ENCODE measurements at places on chromosomes 16 and 17.

- DNase-seq: no peak
Observed at GRCh38 chr17:72266112-72266775, 145.4 kb downstream of the SOX9 start.

- DNase-seq: no peak
Observed at GRCh38 chr17:31448467-31449077, 57.1 kb downstream of the RAB11FIP4 start.

- no peak for DNase-seq
Observed at GRCh38 chr16:85675251-85675874, 13.4 kb downstream of the GINS2 start.

- no peak for DNase-seq
Observed at GRCh38 chr17:37327341-37328090, 48.3 kb upstream of the C17orf78 start.

DNA sequence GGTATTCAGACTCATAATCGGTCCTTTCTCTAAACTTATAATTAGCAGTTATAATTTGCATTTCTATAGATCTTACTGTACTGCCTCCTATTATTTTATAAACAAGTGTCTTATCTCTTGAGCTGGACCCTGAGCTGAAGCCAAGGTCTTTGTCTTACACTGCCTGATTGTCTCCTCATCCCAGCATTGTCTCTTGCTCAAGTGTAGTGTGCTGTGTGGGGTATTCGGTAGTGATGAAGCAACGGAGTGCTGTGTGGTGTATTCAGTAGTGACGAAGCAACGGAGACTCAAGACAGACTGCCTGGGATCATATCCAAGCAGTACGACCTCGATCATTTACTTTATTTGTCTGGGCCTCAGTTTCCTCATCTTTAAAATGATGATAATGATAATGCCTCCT lies 69.3 kb downstream of the COX10 start:
- no peak for DNase-seq

DNA sequence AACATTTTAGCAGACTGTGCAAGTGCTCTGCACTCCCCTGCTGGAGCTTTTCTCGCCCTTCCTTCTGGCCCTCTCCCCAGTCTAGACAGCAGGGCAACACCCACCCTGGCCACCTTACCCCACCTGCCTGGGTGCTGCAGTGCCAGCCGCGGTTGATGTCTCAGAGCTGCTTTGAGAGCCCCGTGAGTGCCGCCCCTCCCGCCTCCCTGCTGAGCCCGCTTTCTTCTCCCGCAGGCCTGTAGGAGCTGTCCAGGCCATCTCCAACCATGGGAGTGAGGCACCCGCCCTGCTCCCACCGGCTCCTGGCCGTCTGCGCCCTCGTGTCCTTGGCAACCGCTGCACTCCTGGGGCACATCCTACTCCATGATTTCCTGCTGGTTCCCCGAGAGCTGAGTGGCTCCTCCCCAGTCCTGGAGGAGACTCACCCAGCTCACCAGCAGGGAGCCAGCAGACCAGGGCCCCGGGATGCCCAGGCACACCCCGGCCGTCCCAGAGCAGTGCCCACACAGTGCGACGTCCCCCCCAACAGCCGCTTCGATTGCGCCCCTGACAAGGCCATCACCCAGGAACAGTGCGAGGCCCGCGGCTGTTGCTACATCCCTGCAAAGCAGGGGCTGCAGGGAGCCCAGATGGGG lies 3.1 kb downstream of the GAA start:
- DNase-seq: no peak
